ENCODE measurements at places on chromosomes 1 and 21.

GRCh38 chr21:42369821-42370220 lies 3.5 kb upstream of the TFF1 start:
- DNase-seq = no peak

GRCh38 chr21:34792504-34793089 lies 123.8 kb downstream of the CLIC6 start:
- no peak for DNase-seq

GRCh38 chr1:16924216-16924918 lies 2.6 kb downstream of the CROCC start:
- DNase-seq = no peak

DNA sequence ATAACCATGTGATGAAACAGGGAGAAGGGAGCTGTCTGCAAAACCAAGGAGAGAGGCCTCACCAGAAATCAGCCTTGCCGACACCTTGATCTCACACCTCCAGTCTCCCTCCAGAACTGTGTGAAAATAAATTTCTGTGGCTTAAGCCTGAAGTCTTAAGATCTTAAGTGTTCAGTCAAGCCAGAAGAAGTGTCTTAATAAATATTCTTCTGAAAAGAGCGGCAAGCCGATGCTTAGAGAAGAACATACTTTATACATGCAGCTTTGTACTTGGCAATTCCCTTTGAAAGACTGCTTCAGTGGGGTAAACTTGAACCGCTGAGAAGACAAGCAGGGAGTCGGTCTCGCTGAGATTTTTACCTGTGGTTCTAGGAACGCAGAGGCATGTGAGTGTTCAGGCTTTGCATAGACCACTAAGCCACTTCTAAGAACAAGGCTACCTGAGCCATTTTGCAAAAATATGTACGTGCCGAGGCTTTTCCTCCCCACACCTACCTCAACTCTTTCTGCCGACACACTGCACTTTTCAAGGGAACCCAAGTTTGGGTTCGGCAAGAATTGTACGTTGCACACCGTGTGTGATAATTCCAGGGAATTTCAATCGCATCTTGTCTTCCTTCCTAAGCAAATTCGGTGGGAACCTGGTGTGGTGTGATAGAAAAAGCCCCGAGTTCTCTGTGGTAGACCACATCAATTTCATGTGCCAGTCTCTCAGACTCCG lies 3.4 kb downstream of the RUNX1 start:
- DNase-seq = no peak

DNA sequence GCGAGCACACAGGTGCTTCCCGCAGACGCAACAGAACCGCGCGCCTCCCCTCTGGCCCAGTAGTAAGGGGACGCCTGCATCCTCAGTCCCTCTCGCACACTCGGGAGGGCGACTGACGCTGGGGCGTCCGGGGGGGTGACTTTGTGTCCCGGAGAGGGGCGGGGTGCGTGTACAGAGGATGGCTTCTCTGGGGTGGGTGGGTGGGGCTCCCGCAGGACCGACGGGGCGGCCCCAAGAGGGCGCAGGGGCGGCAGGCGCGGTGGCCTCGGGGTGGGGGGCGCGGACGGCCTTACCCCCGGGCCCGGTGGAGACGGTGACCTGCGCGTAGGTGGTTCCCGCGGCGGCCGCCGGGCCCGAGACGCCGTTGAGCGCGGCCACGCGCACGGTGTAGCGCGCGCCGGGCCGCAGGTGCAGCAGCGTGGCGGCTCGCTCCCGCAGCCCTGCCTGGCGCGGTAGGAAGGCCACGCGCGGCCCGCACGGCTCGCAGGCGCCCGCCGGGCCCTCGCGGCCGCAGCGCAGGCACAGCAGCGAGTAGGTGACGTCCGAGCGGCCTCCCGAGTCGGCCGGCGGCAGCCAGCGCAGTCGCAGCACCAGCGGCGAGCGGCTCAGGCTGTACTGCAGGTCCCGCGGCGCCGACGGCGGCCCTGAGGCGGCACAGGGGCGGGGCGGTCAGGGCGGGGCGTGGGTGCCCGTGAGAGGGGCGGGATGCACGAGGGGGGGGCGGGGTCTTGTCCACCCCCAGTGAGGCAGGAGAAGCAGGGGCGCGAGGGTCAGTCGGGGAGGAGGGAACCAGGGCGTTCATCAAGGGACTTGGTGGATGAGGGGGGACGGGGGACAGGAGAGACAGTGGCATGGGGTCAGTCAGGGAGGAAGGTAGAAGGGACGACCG lies 12.1 kb downstream of the EPHA10 start:
- peak; percentile 41 for DNase-seq

DNA sequence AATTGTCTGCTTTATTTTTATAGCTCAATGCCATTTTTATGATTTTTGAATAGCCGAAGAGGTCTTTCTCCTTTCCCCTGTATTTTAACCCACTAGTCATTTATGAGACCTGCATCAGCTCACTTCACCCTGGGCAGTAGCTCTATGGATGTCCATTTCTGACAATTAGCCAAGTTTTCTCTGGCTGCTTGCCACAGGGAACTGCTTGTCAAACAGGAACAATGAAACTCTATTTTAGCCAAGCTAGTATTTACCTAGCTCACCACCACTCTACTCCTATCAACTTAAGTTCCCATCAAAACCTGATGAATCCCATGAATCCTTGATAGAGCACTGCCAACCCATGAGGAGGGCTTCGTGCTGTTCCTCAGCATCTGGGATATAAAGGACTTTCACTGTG lies 406.7 kb downstream of the RWDD3 start:
- DNase-seq = no peak

DNA sequence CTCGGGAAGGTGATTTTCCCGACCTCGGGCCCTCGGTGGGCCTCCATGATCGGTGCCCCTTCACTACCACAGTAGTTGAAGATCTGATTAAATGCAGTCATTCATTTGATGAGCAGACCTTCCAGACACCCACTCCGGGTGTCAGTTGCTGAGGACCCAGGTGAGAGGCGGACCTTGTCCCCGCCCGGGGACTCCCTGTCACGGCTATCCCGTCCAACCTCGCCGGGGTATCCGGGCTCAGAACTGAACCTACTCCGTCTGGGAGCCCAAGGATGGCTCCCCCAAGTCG lies 22.6 kb downstream of the RNU1-3 start:
- DNase-seq = no peak

- DNase-seq = no peak
Observed at GRCh38 chr1:236920286-236920894, 83.9 kb downstream of the MT1HL1 start.

DNA sequence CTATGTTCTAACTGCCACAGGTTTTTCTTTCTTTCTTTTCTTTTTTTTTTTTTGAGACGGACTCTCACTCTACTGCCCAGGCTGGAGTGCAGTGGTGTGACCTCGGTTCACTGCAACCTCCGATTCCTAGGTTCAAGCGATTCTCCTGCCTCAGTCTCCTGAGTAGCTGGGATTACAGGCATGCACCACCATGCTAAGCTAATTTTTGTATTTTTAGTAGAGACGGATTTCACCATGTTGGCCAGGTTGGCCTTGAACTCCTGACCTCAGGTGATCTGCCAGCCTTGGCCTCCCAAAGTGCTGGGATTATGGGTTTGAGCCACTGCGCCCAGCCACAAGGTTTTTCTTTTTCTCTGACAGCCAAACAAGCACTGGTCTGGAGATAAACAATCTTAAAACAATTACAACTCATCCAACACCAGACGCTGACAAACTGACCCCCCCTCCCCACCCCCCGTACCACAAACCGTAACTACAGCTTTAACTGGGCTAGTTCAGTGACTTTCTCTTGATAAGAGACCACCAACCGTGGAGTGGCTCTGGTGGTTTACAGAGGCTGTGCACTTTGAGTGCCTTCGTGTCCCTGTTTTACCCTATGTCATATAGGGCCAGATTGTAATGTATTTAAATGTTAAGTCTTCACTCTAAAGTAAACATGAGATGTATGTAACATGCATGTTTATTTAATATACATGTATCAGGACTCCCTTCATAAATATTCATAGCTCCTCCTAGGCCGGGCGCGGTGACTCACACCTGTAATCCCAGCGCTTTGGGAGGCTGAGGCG lies 19.5 kb upstream of the PUM1 start:
- DNase-seq = no peak

- DNase-seq = no peak
Observed at GRCh38 chr1:85394130-85394529, 70.8 kb downstream of the DDAH1 start.

DNA sequence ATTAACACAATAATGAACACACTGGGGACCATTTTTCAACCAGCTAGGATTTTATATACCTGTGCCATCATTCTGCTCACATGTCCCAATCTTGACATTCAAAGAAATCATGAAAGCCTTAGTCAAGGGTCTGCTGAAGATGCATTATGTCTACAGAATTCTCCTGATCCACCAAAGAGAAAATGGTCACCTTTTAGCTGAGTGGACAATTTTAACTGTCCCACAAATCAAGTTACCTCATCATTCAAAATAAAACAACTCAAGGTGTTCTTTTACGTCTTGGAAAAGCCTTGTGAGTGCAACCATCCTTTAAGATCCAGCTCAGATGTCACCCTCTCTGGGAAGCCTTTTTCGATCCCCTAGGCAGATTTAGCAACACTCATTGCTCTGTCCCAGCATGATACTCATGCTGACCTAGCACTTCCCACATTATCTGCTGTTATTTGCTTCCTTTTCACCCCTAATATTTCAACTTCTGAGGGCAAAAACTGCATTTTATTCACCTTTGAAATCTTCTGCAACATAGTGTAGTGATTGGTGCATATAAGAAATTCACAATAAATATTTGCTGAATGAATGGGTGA lies 80.1 kb downstream of the LMO4 start:
- DNase-seq = no peak

DNA sequence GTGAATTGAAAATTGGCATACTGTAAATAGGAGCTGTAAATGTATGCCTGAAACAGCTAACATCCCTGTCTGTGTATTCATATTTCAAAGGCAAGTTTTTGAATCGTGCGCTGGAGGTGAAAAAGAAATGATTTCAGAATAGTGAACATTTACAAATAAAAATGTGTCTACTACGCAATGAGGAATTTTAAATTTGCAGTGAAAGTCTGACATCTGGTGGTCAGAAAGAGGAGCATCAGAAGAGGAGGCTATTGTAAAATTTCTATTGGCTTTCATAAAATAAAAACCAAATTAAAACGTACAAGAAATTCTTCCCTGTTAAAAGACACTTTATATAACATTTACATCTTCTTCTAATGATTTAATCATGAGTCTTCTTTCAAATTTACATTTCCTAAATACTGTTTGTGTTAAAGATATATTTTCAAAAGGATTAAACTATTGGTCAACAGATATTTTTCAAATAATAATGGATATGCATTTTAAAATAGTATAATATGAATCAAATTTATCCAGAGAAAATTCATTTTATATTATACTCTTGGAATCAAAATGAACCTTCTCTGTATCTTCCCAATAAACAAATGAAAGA lies 113.7 kb upstream of the RRP15 start:
- peak; percentile 52 for DNase-seq

GRCh38 chr1:77874804-77875445 lies 13.5 kb upstream of the NEXN start:
- DNase-seq = no peak

GRCh38 chr1:210262167-210262896 lies 29.7 kb downstream of the SERTAD4 start:
- no peak for DNase-seq

GRCh38 chr1:229859026-229859425 lies 208.0 kb upstream of the GALNT2 start:
- DNase-seq = no peak

DNA sequence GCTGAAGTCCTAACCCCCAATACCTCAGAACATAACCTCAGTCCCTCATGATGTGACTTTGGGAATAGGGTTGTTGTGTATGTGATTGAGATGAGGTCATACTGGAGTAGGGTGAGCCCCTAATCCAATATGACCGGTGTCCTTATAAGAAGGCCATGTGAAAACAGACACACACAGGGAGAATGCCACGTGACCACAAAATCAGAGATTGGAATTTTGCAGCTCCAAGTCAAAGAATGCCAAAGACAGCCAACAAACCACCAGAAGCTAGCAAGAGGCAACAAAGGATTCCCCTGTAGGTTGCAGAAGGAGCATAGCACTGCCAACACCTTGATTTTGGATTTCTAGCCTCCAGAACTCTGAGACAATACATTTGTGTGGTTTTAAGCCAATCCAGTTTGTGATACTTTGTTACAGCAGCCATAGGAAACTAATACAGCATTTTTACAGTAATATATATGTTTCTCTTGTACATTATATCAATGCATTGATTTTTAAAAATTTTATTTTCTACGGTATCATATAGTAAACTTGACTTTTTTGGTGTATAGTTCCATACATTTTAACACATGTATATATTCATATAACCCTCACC lies 5.4 kb downstream of the ZSWIM5 start:
- DNase-seq = no peak

GRCh38 chr1:154353460-154353904 lies 28.2 kb downstream of the ATP8B2 start:
- DNase-seq = no peak

DNA sequence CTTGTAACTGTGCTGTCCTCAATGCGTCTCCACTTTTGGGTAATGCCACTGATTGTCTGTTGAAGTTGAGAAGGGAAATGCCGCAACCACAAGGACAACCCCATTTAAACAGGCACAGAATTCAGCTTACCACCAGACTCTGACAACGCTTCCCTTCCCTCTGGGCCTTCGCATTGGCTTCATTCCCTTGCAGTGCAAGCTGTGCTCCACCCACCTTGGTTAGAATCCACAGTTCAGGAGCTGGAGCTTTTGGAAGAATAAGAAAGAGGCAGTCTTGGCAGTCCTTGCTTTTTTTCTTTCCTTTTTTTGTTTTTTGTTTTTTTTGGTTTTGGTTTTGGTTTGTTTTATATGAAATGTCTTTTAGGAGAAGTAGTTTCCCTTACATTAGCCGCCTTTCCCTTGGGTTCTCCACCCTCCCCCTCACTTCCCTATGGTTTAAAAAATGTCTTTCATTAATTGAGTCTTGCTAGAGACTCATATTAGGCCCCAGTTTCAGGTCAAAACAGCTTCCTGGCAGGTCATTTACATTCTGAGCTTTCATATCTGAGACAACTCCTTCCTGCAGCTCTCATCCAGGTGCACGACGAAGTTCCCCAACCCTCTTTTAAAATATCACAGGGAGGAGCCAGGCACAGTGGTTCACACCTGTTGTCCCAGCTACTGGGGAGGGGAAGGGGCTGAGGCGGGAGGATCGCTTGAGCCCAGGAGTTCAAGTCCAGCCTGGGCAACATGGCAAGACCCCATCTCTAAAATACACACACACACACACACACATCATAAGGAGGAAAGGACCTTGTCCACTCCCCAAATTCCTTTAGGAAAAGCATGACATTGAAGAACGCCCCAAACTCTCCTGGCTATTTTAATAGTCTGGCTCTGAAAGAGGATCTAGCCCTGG lies 20.7 kb upstream of the LAX1 start:
- DNase-seq = no peak

GRCh38 chr1:34140011-34140676 lies 24.9 kb downstream of the CSMD2 start:
- DNase-seq = no peak

DNA sequence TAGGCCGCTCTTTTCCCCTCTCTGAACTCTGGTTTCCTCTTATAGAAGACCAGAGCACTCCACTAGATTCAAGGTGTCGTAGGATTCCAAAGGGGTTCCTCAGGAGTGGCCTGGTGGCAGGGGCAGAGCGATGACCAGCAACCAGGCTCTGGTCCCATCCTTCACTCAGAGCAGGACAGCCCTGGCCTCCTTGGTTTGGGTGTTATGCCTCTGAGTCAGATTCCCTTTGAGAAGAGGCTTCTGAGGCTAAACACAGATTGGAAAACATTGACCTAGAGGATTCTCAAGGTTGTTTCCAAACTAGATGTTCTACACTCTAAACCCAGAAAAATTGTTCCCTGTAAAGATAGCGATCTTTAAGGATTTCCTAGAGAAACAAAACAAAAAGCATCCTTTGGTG lies 49.8 kb upstream of the IKBKE start:
- DNase-seq = no peak
